Breast epithelium (tissue), 4 donors: ENCODE measurements at places on chromosomes 3 and 15. TPM values are rescaled to one million over a fixed set of nuclear protein-coding genes. Genes with fewer than 3 reads are reported as not detected.

- DNase-seq, result no peak
- no peak overlapping the region for H3K4me3 ChIP-seq
- H3K36me3 ChIP-seq, result no peaks in the 10 kb centered on the region
- no peaks in the 10 kb centered on the region for H3K4me1 ChIP-seq
- H3K27me3 ChIP-seq, result no peaks in the 10 kb centered on the region
- H3K27ac ChIP-seq, result no peak overlapping the region
Observed at GRCh38 chr3:8279886-8280550, 221.6 kb upstream of the LMCD1 start.

GRCh38 chr3:41190509-41191284 is 8.6 kb upstream of the CTNNB1 start:
- H3K27ac ChIP-seq, result no peak overlapping the region
- no peak overlapping the region for H3K4me3 ChIP-seq
- no peaks in the 10 kb centered on the region for H3K36me3 ChIP-seq
- H3K4me1 ChIP-seq, result no peaks in the 10 kb centered on the region

GRCh38 chr3:48548729-48549705 is 7.6 kb downstream of the PFKFB4 start:
- H3K27me3 ChIP-seq, result no peaks in the 10 kb centered on the region
- peak; percentile 83 for DNase-seq
- H3K27ac ChIP-seq, result no peak overlapping the region
- H3K4me3 ChIP-seq, result no peak overlapping the region
- no peaks in the 10 kb centered on the region for H3K36me3 ChIP-seq

Gene EXD1
- total RNA-seq, result not detected

Gene KCNAB1
- total RNA-seq, result 3.9 TPM

Gene DLL4
- 3.5 TPM for total RNA-seq
